ENCODE measurements at places on chromosomes 16 and 17.

DNA sequence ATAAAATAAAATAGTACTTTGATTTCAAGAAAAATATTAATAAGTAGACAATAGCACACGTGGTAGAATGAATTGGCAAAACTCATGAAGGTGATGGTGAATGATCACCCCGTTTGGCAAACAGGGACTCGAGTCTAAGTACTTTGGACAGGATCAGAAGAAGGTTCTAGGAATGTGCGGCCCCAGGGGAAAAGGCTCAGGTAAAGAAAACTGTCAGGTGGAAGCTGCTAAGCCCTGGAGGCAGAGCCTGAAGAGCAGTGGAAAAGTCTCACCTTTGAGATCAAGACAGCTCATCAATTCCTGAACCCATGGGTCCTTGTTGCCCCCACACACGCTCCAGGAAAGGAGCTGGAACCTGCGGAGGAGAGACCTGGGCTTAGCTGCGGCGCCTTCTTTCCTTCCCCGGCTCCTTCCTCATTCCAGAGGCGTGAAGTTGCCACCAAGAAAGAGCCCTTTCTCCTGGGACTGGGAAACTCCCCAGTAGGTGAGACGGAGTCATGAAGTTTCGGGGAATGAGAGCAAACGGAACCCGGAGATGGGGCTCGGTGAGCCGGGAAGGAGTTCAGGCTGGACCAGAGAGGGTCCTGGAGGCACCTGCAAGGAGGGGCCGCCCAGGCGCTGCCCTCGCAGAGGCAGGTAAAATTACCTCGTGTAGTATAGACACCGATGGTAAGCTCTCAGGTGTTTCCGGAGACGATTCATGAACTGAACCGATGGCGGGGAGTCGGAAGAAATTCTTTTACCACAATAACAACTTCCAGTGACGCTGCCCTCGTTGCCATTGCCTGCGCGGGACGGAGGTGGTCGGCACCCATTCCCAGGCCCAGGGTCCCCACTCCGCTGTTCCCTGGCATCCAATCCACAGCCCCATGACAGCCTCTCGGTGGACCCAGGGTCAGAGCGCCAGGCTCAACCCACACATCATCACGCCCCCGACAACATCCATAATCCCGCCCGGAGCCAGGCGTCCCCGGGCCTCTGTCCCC lies 1.2 kb upstream of the ZMYND15 start:
- no peak for DNase-seq

DNA sequence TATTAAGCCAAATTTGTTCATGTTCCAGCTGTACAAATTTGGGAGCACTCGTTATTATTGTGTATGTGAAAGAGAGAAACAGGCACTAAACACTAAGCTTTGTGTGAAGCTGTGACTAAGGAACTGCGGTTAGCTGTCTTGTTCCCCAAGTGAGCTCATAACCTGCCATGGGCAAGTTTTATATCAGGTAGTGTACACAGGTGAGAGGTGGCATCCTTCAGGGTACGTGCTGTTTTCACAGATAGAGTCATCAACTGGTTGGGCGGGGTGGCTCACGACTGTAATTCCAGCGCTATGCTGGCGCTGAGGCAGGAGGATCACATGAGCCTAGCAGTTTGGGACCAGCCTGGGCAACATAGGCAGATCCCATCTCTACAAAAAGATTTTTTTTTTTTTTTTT lies 2.8 kb downstream of the DNAJA3 start:
- no peak for DNase-seq

DNA sequence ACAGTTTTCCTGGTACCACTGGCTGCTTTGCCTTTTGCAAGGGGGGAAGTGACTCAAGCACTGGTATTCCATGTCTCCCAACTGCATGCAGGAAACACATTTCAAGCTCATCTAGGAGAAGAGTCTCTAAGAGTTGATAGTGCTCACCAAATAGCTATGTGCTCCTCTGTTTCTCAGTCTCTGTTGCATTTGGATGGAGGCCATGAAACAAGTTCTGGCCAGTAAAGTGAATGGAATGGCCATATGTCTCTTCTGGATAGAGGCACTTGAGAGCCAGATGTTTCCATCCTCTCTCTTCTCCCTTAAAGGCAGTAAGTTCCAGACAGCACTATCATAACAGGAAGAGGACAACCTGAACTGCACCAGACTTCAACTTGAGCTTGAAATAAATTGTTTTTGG lies 60.6 kb downstream of the C16orf82 start:
- DNase-seq, result peak; percentile 25

- DNase-seq, result no peak
Measured at GRCh38 chr16:87358250-87358649, 25.3 kb downstream of the FBXO31 start.

DNA sequence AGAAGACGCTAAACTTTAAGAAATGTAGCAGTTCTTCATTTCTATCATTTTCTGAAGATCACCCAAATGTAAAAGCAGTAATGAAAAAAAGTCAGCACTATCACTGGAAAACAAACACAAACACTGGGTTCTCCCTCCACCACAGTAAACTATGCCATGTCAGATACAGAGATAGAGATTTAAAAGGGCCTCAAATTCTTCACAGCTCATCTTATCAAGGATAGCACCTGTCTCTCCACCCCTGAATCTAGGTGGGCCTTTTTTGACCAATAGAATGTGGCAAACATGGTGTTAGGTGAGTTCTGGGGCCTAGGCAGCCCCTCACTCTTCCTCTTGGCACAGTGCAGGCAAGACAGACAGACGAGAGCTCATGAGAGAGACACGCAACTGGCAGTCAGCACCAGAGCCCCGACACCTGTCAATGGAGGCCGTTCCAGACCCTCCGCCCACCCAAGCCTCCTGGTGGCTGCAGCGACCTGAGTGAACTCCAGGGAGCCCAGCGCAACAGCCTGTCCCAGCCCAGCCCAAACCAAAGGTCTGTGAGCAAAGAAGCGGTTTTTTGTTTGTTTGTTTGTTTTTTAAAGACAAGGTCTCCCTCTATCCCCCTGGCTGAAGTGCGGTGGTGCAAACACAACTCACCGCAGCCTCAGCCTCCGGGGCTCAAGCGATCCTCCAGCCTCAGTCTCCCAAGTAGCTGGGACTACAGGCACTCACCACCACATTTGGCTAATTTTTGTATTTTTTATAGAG lies 79.8 kb downstream of the TBC1D16 start:
- DNase-seq, result no peak

DNA sequence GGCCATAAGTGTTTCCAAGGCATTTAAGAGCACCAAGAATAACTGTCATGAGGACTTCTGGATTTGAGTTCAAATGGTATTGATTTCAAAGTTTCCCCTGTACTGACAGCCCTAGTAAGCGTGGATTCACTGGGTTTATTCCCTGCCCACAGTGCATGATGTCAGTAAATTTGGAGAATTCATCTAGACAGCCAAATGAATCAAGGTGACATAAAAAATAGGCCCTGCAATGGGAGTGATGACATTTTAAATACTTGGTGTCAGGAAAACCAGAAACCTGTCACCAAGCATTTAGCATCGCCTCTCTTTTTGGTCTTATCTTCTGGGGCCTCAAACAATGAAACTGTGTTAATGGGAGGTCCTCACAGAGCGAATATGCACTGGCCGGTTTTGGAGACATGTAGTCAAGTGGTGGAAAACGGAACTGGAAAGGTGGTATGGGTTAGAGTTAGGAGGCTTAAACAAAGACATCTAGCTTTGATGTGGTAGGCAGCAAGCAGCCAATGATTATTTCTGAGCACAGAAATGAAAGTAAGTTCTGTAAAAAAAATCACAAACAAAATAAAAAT lies 29.1 kb downstream of the COG4 start:
- no peak for DNase-seq

GRCh38 chr17:47277921-47278320 lies 24.3 kb downstream of the ITGB3 start:
- DNase-seq, result no peak

- no peak for DNase-seq
Measured at GRCh38 chr17:45230410-45230786, 8.7 kb downstream of the FMNL1 start.

GRCh38 chr17:46191322-46192188 lies 1.7 kb downstream of the KANSL1 start:
- DNase-seq, result no peak

GRCh38 chr17:33972763-33973162 lies 282.3 kb upstream of the CCL2 start:
- no peak for DNase-seq

DNA sequence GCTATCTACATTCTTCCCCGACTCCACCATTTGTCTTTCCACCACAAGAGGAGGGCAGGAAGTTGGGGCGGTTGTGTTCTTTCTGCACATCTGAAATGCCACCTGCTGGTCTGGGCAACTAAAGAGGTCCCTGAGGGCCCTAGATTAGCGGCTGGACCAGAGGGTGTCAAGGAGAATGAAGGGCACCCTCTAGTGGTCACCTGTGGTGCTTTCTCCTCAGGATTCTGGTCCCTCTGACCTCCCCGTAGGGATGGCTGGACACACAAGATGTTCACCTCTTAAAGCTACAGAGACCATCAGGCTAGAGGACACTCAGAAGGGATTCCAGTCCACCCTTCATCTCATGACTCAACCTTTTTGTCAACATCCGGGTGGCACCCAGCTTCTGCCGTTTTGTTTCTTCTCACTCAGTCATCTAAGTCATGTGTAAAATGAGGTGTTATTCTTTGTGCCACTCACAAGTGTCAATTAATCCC lies 2.9 kb upstream of the SCIMP start:
- DNase-seq, result peak; percentile 33

GRCh38 chr16:86565644-86566511 lies 751 bp upstream of the FOXC2 start:
- DNase-seq, result no peak

- no peak for DNase-seq
Measured at GRCh38 chr16:87233928-87234327, 83.3 kb downstream of the C16orf95 start.

- no peak for DNase-seq
Measured at GRCh38 chr17:74712756-74713155, at the start of gene CD300LF. Gene CD300LF (minus strand): TSS chr17:74712923. CDS start chr17:74712866, 57 bp downstream.

- DNase-seq, result no peak
Measured at GRCh38 chr16:87076950-87077749, 240.0 kb downstream of the C16orf95 start.

- no peak for DNase-seq
Measured at GRCh38 chr17:73317513-73318426, 6.0 kb upstream of the CDC42EP4 start.

DNA sequence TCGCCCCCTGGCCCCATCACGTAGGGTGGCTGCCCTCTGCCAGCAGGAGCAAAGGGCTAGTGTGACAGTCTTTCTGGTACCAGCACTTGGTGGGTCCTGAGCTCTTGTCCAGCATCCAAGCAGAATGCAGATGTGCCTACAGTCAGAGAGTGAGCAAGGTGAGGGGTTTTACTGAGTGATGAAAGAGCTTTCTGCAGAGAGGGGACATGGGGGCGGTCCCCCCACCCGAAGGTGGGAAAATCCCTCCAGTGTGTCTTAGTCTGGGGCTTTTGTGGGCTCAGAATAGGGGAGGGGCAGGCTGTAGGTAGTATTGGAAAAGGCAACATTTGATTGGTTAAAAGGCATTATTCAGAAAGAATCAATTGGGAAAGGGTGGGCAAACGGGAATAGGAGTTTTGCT lies 152.3 kb downstream of the RPTOR start:
- no peak for DNase-seq

- no peak for DNase-seq
Measured at GRCh38 chr17:67992548-67993152, 3.6 kb downstream of the C17orf58 start.

- no peak for DNase-seq
Measured at GRCh38 chr17:28057731-28058246, 15.3 kb downstream of the NLK start.

DNA sequence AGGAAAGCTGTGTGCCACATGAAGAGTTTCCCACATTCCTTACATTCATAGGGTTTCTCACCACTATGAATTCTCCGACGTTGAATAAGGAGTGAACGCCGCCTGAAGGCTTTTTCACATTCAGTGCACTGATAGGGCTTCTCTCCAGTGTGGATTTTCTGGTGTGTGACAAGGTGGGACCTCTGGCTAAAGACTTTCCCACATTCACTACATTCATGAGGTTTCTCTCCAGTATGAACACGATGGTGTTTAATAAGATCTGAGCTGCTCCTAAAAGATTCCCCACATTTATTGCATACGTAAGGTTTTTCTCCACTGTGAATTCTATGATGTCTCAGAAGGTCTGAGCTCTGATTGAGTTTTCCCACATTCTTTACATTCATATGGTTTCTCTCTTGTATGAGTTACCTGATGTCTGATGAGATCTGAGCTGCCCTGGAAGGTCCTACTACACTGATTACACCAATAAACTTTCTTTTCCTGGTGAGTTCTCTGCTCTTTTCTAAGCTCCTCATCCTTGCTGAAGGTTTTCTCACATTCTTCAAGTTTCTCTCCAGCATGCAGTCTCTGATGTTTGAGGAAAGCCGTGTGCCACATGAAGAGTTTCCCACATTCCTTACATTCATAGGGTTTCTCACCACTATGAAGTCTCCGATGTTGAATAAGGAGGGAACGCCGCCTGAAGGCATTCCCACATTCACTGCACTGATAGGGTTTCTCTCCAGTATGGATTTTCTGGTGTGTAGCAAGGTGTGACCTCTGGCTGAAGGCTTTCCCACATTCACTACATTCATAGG lies 10.0 kb downstream of the ZNF594 start:
- DNase-seq, result no peak

GRCh38 chr17:78986048-78986648 lies 6.4 kb upstream of the LGALS3BP start:
- no peak for DNase-seq

DNA sequence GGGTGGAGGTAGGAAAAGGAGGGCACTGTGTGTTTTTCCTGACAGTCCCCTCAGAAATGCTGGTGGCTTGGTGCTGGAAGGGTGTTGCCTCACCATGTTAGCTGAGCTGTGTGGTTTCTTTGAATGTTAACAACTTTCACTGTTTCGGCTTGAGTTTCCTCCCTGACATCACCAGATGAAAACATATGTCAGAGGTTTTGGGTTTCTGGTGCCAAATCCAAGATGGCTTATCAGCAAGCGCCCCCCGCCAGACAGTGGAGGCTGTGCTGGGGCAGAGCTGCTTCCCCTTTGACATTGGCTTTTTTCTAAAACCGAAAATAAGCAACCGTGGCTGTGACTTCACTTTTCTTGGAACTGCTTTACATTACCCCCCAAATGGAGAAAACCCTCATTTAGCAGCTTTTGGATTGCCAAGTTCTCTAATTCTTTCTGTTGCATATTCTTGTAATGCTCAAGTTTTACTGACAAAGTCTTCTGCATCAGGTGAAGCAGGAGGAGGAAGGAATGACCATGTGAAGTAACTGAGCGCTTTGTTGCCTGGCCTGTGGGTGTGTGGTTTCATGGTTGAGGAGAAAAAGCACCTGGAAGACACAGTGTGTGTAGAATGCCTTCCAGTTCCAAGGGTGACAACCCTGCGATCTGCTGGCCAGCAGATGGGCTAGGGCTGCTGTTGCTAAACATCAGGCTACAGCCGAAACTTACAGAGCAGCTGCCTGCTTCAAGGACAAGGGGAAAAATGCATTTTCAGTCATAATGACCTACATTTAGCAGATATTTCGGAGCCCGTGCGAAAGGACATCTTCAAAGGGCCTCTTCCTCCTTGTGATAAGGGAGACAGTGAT lies 9.7 kb downstream of the RMI2 start:
- DNase-seq, result no peak
